Hematopoietic multipotent progenitor cell treated with erythropoietin and hydrocortisone succinate and interleukin-3 and kit ligand, for 6 days (in vitro differentiated cells): ENCODE measurements at places on chromosomes 12 and 14.
A peak's percentile ranks its signal among the peaks of the same experiment; 100 is the strongest.

GRCh38 chr12:1576410-1577241, 17.8 kb downstream of the FBXL14 start:
- DNase-seq: peak; percentile 60

DNA sequence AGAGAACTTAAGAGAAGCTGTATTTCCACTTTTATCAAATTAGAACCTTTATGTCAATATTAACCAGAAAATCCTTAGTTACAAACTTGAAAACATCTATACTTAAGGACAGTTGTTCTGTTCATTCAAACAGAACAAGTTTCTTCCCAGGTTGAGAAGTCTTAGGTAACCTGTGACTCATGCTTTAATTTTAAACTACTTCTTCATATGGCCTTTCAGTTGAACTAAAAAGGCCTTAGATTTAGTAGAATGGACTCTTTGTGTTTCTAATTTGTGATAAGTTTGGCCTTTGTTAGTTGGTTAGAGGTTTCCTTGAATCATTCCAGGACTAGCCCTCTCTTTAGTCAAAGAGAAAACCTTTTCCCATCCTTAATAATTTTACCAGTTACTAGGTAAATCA, 274.2 kb downstream of the FUT8 start:
- DNase-seq: no peak

GRCh38 chr14:101116065-101116464, 212.5 kb upstream of the RTL1 start:
- DNase-seq: no peak

- peak; percentile 85 for DNase-seq
These were observed 64.9 kb downstream of the STXBP6 start for GRCh38 chr14:24984846-24985589.

DNA sequence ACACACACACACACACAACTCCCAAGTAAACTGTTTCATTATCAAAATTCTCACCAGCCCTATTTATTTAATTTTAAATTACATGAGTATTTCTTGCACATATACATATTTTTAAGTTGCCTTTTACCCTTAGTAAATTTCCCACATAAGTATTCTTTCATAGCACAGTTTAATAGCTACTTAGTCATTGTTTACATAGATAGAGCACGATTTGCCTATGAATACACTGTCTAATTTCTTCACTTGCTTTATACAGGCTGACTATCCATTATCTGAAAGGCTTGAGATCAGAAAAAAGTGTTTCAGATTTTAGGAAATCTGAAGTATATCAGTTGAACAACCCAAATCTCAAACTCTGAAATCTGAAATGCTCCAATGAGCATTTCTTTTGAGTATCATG, 30.9 kb downstream of the NIN start:
- DNase-seq: no peak

GRCh38 chr14:24403294-24403998, 4.6 kb downstream of the NYNRIN start:
- no peak for DNase-seq

DNA sequence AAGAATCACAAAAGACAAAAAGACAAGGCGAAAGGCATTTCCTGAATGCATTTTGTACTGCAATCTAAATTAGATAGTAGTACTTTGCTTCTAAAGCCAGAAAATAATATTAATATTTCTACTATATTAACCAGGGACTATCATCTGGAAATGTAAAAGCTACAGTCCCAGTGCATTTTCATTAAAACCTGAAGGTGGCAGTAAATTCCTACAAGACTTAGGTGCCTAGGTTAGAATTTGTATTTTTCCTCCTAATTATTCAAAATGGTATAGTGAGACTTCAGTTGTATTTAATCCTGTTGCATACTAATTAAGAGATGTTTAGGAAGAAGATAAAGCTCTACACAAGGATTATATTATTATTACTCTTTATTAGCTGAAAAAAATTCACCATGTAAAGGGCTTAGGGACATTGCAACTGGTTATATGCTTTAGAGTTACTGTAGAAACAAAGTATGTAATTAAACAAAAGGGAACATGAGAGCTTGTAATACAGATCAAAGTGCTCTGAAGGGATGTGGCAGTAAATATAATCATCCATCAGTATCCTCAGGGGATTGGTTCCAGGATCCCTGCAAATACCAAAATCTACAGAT, 53.6 kb downstream of the BRMS1L start:
- DNase-seq: peak; percentile 63

DNA sequence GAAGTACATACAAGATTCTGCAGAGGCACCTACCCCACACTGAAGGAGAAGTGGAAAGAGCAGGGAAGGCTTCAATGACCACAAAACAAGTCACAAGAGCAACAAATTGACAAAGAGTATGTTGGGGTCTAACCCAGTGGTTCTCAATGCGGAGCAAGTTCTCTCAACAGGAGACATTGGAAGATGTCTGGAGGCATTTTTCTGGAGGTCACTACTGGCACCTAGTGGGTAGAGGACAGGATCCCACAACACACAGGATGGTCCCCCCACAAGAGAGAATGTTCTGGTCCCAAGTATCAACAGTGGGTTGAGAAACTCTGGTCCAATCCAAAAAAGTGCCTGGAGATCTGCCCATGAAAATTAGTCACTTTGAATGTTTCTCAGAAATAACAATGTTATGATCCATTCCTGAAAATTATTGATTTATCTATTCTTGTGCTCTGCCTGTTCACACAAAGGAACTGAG, 3.4 kb downstream of the SSH1 start:
- DNase-seq: peak; percentile 57

- DNase-seq: no peak
These were observed 220 bp upstream of the KRT83 start for GRCh38 chr12:52321418-52321817.

DNA sequence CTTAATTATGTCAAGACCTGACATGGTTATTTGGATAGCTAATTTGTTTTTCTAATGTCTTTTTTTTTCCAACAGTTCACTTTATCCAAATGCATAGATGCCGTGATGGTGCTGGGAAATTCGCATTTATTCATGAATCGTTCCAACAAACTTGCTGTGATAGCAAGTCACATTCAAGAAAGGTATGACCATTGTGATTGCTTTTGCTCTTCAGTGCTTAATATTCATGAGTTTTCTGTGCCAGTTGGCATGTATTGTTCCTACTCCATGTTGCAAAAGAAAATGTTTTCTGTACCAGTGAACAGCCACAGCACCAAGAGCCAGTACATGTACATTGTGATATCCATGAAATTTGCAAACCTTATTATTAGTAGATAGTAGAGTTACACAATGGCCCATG, 11.8 kb downstream of the GTF2H3 start:
- DNase-seq: no peak

GRCh38 chr14:27686137-27686536, 1080.5 kb upstream of the FOXG1 start:
- DNase-seq: no peak

DNA sequence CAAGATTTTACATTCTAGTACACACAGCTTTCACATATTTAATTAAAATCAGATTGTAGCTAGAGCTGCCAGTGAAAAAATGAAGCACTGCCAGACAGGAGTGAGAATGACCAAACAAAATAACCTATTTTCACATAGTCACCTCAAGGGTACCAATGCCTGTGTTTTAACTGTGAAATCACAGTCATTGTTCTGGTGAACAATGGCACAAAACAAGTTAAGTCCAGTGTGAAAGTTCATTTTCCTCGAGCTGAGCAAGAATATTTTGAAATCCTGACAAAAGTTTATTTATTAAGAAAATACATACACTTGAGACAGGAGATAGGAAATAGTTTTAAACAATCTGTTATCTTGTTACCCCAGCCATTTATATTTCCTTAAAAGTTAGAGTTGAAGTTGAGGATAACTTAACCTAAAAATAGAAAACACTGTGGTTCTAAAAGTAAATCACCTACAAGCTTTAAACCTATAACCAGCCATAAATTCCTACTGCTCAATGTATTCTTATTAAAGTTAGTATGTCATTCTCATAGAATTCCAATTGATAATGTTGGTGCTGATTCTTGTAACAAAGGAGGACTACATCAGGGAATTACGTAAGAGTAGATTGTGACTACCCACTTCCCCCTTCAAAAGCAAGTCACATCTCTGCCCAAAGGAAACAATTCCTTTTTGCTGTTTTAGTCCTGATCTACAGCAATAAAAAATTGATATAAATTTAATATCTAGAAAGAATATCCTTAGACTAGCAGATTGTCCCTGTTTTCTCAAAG, 15.9 kb downstream of the DENND5B start:
- peak; percentile 26 for DNase-seq

- DNase-seq: no peak
These were observed 80.6 kb downstream of the PRKAB1 start for GRCh38 chr12:119748497-119748896.

DNA sequence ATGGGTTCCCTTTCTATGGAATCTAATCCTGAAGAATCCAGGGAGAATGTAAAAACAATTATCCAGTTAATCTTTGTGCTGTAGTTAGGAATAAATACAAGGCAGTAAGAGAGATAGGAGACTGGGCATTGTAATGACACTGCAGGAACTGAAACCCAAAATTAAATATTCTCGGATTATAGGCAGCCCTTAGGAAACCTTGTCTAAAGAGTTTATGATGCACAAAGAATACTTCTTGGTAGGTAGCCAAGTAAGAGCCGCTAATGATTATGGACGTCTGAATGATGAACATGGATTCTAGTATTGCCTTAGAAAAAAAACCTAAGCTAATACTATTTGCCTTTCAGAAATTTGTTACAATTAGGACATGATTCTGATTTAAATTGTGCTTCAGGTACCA, 165.4 kb upstream of the LRIG3 start:
- DNase-seq: no peak

- no peak for DNase-seq
These were observed 58.6 kb downstream of the SCARB1 start for GRCh38 chr12:124805050-124805449.
